ENCODE measurements at places on chromosomes 16 and 17. TPM values are rescaled to one million over a fixed set of nuclear protein-coding genes. Genes with fewer than 3 reads are reported as not detected.

The TMEM101 gene
- 15.7 TPM for total RNA-seq

GRCh38 chr16:81164481-81164880, 68.3 kb upstream of the GCSH start:
- no peak for DNase-seq

The CALB2 gene
- 0.16 TPM for total RNA-seq

DNA sequence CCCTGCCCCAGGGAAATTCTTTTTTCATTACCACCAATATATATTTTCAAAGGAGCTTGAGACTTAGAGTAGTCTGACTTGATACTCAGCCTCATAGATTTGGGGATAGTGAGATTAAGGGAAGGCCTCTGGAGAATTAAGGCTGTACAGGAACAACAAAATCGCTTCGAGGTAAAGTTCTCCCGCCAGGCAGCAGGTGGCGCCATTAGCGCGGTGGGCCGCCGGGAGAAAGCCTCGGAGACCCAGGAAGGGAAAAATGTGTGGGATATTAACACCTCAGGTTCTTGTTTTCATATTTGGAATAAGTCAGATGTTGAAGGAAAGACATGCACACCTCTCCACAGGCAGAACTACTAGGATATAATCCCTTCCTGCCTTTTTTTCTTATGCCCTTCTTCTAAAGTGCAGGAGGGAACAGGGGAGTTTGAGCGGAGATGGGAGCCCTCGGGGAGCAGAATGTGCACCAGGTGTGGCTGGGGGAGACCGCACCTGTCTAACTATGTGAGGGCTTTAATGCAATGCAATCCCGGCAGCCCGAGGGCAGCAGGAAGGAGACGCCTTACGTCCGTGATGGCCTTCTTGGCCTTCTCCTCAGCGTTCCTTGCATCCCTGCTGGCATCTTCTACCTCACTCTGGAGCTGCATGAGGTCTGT, 25.9 kb downstream of the MYH3 start:
- no peak for DNase-seq

- DNase-seq, result no peak
Measured at GRCh38 chr16:59658572-59658971, 924.5 kb upstream of the GOT2 start.

DNA sequence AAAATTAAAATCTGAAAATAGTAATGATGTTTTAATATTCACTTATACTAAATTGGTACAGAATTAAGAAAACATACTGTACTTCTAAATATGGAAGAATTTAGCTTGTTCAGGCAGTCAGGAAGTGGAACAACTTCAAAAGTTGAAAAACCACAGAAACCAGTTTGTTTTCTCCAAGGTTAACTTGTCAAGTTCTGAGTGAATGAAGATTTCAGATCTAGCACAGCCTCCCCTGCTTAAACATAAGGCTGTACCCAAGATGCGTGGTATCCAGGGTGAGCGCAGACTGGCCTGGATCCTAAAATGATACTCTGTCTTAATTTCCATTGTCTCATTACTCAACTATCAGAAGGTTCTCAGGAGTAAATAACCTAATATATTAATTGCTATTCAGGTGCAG, 730.7 kb upstream of the KIF2B start:
- no peak for DNase-seq

The NTN1 gene
- 19.8 TPM for total RNA-seq

The CARD14 gene
- total RNA-seq, result 0.33 TPM

The DNASE1L2 gene
- 0.17 TPM for total RNA-seq
